ENCODE measurements at places on chromosomes 7 and 10.

- ATAC-seq: no peak
These were observed 107.9 kb downstream of the CYTH3 start for GRCh38 chr7:6164491-6164890.

- no peak for ATAC-seq
These were observed 15.8 kb downstream of the MACC1 start for GRCh38 chr7:20201380-20201779.

DNA sequence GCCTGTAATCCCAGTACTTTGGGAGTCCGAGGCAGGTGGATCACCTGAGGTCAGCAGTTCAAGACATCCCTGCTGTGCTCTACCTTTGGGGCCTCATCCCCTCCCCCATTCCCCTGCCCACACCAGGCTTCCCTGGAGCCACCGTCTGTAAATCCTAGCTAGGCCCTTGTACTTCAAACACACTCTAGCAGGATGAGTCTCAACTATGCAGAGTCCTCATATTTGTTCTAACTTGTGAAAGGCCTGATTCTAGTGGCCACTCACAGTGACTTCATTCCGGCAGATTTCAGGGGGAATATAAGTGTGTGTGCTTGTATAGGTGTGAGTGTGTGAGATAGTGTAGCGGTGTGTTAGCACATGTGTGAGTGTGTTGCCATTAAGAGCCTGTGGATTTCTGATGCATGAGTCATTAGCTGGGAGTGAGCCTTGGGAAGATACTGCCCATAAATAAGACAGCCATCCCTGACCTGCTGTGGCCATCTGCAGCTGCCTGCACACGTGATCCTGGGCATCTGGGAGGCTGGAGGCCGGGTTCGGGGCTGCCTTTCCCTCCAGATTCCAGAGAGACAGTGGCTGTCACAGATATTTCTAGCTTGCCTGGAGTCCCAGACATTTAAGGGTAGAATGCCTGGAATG lies 1.7 kb upstream of the NEURL1 start:
- no peak for ATAC-seq

- no peak for ATAC-seq
These were observed 37.5 kb upstream of the ARID5B start for GRCh38 chr10:61863981-61864380.

- ATAC-seq: no peak
These were observed 63.3 kb upstream of the PDGFA start for GRCh38 chr7:582931-583330.

DNA sequence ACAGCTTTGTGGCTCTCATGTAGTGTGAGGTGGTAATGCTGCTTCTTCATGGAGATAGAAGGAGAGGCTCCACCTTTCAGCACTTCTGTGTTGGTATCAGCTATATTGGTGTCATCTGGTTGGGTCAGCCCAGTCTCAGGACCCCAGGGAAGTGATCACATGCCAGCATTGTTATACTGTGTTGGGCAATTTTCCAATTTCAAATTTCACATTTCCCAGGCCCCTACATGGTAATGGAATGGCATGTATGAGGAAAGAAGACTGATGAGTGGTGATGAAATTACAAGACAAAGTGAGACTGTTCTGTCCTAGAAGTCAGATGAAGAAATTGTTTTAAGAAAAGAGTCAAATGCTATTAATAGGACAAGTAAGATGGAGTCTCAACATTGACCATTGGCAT lies 3.7 kb upstream of the AKR1C3 start:
- no peak for ATAC-seq

GRCh38 chr7:84055904-84056605 lies 138.5 kb downstream of the SEMA3A start:
- no peak for ATAC-seq

DNA sequence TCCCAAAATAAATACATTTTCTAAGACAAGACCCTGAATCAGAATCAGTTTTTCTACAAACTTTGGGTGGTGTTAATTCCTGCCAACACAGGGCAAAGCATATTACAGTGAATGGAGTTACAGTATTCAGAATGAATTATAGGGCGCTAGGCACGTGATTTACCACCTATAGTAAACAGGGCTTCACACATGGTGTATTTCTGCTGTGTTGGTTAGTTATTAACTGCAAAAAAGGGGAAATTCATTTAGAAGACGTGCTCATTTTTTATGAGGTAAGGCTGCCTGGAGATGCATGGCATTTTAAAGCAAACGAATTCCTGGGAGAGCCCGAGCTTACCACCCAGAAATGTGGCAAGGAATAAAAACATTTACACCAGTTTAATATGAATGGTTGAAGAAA lies 393.8 kb downstream of the LRMDA start:
- ATAC-seq: no peak

GRCh38 chr10:49099046-49099445 lies 16.3 kb downstream of the VSTM4 start:
- ATAC-seq: no peak

GRCh38 chr7:68147614-68148238 lies 1151.1 kb downstream of the TYW1 start:
- ATAC-seq: no peak

DNA sequence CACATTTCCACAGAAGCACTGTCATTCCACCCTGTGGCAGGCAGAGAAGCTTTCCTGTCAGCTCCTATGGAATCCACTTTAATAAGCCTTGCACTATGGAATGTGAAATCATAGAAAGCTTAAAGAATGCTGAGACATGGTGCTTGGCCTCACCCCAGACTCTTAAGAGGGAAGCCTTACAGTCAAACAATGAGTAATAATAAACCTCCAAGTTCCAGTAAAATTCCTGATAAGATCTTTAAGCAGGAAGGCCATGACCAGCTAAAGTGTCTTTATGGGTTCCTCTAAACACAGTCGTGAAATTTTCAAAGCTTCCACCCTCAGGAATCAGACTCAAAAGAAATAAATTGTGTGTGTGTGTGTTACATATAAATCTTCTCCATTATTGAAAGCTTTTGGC lies 11.9 kb upstream of the TEX36 start:
- no peak for ATAC-seq

GRCh38 chr7:136874393-136875032 lies 6.1 kb downstream of the CHRM2 start:
- no peak for ATAC-seq

GRCh38 chr10:14608381-14609001 lies 166.2 kb downstream of the FAM107B start:
- no peak for ATAC-seq

GRCh38 chr10:110755781-110756180 lies 111.6 kb downstream of the RBM20 start:
- no peak for ATAC-seq

- ATAC-seq: no peak
These were observed 26.7 kb downstream of the SHH start for GRCh38 chr7:155785536-155785935.

DNA sequence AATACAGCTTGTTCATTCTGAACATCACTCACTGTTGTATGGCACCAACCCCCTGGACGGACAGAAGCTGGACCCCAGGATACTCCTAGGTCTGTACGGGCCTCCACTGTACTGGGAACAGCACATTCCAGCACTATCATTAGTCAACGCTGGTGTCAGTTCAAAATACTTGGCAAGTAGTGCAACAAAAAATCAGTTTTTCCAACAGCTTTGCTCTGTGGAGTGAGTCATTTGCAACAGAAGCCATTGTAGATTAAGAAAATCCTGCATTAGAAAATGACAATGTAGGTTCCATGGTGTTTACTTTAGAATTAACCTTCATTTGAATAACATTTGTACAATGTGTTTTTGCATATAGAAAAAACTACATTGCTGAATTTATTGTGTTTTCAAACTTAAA lies 266.6 kb downstream of the HDAC9 start:
- ATAC-seq: no peak

DNA sequence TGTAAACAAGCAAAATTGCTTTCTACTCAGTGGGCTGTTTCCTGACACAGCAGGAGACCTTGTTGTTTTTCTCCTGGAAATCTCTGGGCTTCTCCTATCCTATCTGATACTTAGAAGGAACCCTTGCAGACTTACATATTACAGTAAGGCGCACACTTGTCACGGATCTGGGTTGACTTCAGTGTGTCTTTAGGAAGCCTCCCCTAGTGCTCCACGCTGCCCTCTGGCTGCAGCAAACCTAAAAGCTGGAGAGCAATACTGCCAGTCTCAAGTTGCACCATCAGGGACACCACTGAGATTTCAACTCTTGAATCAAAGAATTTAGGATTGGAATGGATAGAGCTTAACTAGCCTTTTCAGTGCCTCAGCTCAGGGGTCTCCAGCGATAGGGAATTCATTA lies 495.3 kb downstream of the LRMDA start:
- no peak for ATAC-seq

GRCh38 chr7:2471396-2471795 lies 4.8 kb downstream of the GRIFIN start:
- ATAC-seq: no peak

- no peak for ATAC-seq
These were observed 249.4 kb downstream of the TCF7L2 start for GRCh38 chr10:113199459-113199858.

DNA sequence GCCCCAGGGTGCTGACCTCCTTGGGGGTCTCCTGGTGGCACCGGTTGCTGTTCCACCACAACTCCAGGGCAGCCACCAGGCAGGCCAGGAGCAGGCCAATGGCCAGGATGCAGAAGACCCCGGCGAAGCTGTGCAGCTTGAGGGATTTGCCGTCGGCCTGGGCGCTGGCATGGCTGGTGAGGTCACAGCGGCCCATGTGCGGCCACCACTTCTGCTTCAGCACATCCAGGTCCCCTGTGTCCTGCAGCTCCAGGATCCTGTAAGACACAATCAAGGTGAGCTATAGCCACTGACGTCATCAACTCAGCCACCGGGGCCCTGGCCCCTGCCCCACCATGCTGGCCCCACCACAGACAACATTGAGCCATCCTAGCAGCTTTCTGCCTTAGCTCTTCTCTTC lies 753.2 kb downstream of the GRID1 start:
- no peak for ATAC-seq

GRCh38 chr10:66719483-66719882 lies 206.4 kb upstream of the LRRTM3 start:
- ATAC-seq: no peak

- no peak for ATAC-seq
These were observed 9.0 kb downstream of the SFXN3 start for GRCh38 chr10:101040061-101040460.

DNA sequence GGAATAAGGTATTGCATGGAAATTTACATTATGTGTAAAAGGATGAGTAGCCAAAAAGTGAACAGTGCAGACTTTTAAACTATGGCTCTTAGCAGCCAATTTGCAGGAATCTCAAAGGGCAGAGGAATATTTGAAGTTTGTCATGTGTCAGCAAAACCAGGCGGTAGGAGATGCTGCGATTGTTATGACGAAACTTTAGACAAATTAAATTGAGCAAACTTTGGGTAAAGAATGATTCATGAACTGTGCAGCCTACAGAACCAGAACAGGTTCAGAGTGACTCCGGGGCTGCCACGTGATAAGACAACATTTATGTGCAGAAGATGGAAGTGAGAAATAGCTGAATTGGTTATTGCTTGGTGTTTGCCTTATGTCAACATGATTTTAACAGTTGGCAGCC lies 39.2 kb upstream of the CCDC6 start:
- ATAC-seq: no peak

Measured in activated CD4-positive, CD25-positive, alpha-beta regulatory T cell treated with anti-CD3 and anti-CD28 coated beads, Interleukin-2, amount 50 U/mL, for 24 hours (primary cell).